Ovary (tissue), 10 donors: ENCODE measurements at places on chromosomes 7 and 10. TPM values are rescaled to one million over a fixed set of nuclear protein-coding genes. Genes with fewer than 3 reads are reported as not detected.

- no peak for DNase-seq
Measured at GRCh38 chr10:60114765-60115586, 208.6 kb upstream of the CCDC6 start.

The PRKCQ gene
- total RNA-seq = 1.1 TPM

The PAX4 gene
- not detected for total RNA-seq

The GNGT1 gene
- not detected for total RNA-seq

The STEAP1 gene
- 4.8 TPM for total RNA-seq
